ENCODE measurements at places on chromosomes 5 and 9.

DNA sequence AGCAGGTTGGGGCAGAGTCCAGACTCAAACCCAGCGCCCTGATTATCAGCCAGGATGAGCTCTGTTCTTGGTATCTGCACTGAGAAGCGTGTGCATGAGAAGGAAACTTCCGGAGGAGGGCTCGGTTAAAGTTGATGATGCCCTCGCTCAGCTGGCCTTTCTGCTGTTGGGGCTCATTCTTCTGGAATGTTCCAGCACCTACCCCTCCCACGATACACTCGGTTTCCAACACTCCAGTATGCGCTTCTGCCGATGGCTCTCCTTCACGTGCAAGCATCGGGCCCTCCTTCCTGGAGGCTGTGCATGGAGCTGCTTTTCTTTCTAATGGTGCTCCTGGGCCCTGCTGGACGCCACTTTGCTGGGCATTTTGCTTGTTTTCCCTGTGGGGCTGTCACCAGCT lies 134.0 kb downstream of the RXRA start:
- no peak for DNase-seq

DNA sequence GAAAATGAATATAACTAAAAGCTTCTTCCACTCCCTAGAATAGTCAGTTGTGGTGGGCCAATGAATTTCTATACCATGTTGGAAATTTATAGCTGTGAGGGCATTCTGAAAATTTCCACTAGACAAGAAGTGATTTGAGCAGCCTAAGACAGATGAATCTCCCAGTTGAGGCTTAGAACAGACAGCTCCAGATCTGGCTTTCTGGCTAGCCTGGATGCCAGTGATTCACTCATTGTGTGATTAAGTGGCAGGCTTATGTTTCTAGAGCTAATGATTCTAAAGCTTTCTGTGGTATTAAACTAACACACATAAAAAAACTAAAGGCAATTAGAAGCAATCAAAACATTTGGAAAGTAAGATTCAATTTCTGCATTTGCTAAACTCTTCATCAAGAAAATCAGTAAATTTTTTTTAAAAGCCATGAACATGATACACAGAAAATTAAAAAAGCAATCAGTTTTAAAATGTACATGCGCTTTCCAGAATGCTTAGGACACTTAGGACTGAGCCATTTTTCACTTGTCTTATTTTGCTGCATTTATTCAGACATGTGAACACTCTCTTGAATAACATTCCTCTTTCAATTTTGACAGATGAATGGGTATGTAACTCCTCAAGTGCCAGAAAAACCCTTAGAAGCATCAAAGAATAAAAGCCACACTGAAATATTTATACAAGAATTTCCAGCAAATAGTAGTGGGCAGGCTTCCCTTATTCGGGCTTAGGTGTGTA lies 100.5 kb upstream of the GNAQ start:
- no peak for DNase-seq

- no peak for DNase-seq
Observed at GRCh38 chr5:81191726-81192372, 41.3 kb upstream of the CKMT2 start.

DNA sequence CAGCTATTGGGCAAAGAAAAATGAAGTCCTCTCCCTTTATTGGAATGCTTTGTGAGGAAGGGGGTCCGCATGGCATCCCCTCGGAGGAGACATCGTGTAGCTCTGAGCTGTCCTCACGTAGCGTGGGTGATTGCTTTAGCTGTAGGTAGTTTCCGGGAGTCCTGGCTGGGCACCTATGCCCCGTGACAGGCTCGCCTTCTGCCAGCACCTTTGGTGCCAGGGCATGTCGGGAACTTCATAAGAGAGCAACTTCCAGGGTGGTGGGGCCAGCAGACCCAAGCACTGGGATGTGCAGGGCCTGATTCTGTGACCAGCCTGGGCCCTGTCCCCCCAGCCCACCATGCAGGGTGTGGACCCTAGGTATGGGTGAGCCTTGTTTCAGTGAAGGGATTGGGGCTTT lies 64.0 kb downstream of the WNK2 start:
- DNase-seq: no peak

GRCh38 chr5:57417971-57418370 lies 64.6 kb downstream of the ACTBL2 start:
- DNase-seq: no peak

DNA sequence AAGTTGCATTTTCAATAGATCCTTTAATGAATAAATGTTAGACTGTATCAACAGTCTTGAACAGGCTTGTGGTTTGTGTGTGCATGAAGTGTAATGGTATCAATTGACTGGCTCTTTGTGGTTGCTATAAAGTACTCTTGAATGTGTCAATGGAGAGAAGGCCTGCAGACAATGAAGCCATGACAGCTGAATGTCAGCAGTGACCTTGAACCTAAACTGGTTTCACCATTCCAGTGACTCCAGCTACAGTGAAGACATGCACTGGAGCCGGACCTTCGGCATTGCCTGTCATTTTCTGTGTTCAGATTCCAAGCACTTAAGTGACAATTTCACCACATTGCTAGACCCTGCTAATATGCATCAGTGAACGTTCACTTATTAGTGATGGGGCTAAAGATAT lies 276.0 kb upstream of the TMEM161B start:
- DNase-seq: no peak

DNA sequence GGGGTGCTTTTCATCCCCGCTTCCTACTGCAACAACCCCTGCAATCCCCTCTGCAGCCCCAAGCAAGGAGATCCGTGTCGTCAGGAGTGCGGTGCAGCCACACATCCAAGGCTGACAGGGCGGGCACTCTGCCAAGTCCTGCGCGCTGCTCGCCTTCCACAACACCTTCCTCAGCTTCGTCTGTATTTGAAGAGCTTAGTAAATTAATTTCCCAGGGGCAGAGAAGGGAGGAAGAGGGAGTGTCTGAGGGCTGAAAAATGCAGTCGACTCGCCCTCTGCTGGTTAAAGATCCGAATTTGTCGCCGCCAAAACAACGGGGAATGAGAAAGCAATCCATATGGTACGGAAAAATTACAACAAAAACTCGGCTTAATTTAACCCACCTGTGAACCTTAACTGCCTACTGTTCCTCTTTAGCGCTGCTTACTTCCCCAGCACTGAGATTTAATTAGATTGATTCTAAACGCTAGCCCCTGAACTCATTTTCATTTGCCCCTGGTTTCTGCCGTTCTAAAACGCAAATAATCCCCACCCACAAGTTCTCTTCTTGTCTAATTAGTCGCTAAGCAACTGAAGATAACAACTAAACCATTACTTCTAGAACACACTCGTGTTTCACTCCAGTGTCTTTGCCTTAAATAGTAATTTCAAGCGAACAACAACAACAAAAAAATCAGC lies 10.9 kb upstream of the PCDHB1 start:
- DNase-seq: no peak
